Stimulated activated CD8-positive, alpha-beta memory T cell treated with anti-CD3 and anti-CD28 coated beads, Interleukin-2, amount 100 ng/mL, for 48 hours (primary cell): ENCODE measurements at places on chromosomes 11 and 22.

- no peak for DNase-seq
Observed at GRCh38 chr22:43553451-43554258, 141.8 kb downstream of the MPPED1 start.

- DNase-seq, result no peak
Observed at GRCh38 chr11:21909145-21909544, 283.7 kb upstream of the ANO5 start.

DNA sequence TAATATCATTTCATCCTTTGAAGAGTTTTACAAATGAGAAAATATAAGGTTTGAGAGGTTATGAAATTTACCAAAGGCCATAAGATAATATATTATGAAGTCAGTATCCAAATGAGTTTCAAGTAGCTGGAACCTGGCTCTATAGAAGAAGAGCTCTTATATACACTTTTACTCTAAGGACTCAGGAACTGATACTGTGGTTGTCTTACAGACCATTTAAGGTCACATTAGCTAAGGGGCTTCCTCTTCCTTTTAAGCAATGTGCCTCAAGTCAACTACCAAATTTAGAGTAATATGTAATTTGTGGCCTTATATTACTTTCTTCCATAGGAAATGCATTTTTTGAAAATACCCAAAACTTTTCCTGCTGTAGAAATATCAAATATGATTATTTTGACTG lies 369.3 kb downstream of the DLG2 start:
- no peak for DNase-seq

DNA sequence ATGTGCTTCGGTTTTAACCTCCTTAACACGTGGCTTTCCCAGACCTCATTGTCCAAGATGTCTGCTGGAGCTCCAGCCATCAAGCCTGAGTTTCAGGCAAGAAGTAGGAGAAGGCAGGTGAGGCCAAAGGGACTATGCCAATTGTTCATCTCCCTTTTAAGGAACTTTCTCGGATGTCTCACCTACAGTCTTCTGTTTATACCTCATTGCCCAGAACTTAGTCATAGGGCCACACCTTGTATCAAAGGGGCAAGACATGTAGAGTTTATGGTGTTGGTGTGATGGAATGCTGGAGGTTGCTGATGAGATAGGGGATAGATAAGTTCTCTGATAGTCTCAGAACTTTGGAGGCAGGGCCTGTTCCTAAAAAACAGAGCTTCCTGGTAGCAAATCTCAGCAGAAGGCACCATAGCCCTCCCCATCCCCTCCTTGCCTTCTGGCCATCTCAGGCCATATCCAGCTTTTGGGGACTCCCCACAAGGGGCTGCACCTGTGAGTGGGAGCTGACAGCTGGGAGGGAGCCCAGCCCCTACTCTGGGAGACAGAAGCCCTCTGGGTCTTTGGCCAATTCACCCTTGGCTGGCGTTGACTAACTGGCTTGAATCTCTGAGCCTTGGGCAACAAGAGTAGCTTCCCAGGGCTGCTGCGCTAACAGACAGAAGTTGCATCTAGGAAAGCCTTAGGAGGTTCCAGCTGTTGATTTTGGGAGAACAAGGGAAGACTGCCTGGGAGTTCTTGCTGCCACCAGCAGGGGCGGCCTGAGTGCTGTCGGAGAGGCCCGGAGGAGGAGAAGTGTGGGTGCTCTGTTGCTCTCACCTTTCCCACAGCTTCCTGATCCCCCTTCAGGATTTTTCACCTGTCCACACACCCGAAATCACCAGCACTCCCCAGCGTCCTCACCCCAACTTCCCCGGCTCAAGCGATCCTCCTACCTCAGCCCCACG lies 149.8 kb upstream of the THY1 start:
- no peak for DNase-seq

- DNase-seq, result no peak
Observed at GRCh38 chr11:81585390-81585933, 1148.2 kb downstream of the FAM181B start.

DNA sequence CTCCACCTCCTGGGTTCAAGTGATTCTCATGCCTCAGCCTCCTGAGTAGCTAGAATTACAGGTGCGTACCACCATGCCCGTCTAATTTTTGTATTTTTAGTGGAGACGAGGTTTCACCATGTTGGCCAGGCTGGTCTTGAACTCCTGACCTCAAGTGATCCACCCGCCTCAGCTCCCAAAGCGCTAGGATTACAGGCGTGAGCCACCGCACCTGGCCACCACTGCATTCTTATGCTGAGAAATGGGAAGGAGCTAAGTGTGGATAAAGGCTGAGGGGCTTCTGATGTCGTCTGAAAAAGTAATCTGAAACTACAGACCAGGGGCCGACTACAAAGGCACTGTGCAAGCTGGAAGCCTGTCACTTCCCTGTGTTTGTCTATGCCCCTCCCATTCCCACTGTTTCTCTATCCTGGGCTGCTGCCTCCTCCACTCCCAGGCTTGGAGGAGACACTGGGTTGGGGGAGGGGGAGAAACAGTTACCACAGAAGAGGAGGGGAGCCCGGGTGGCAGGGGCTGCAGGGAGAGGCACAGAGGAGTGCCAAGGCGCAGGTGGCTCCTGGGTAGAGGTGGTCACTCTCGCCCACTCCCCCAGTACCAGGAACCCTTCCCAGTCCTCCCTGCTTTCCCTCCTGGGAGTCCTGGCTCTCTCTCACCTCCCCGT lies 2.9 kb upstream of the MTA2 start:
- DNase-seq, result no peak

DNA sequence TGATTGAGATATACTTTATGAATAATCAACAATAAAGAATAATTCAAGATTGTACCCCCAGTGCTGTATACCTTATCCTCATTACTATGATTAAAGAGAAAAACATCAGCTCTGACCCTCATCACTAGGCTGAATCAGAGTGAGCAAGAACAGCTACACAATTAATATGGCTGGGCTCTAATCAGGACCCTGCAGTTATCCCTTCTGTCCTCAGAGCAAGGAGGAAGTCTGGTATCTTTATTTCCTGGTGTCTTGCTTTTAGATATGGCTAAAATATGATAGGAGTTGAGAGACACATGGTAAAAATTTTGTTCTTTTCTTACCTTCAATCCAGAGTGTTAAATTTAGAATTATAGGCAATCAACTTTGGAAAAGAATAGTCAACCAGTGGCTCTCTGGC lies 28.6 kb upstream of the GAB2 start:
- no peak for DNase-seq

- DNase-seq, result no peak
Observed at GRCh38 chr11:110130642-110131238, 37.5 kb downstream of the ZC3H12C start.

- no peak for DNase-seq
Observed at GRCh38 chr11:43986327-43986726, 43.9 kb downstream of the C11orf96 start.

- no peak for DNase-seq
Observed at GRCh38 chr11:108496643-108497256, 1.4 kb downstream of the POGLUT3 start.

GRCh38 chr11:35045236-35045820 lies 93.6 kb upstream of the CD44 start:
- no peak for DNase-seq
